ENCODE measurements at places on chromosomes 5 and 9.

DNA sequence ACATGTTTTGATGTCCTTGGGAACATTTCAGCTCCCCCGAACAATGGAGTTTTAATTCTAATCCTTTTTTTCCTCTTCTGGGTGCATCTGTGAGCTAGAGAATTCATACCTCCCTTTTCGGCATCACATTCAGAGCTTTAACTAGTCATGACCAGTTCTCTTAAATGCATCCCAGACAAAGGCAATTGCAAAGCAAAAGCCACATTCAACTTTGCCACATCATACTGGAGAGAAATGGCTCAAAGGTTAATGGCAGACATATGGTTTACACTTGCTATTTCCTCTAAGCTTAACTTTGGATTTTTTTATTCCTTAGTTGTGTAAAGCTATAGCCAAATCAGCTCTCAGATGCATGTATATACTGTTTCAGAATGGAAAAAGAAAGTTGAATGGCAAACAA, 153.3 kb downstream of the ESM1 start:
- DNase-seq = no peak

DNA sequence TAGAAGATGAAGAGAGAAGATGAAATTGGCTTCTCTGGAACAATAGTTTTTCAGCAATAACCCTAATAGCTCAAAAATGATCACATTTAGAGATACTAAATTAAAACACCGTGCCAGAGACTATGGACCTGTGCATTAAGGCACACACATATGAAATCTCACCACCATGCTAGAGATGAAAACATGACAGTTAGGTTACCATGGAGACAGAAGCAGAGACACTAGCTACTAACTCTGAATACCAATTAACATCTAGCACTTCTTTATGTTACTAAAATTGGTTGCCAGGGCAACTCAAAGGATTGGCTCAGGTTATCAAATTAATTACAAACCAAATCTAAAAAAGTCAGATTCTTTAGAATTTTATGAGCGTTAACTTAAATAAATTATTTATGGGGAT, 337.7 kb downstream of the PLK2 start:
- DNase-seq = no peak

- DNase-seq = no peak
These were observed 48.8 kb upstream of the GLRX start for GRCh38 chr5:95871146-95871806.

- DNase-seq = no peak
These were observed 52.9 kb downstream of the CETN3 start for GRCh38 chr5:90356622-90357021.

- DNase-seq = no peak
These were observed 10.1 kb upstream of the MARVELD2 start for GRCh38 chr5:69404659-69405330.

- no peak for DNase-seq
These were observed 155.6 kb upstream of the ZNF618 start for GRCh38 chr9:113720495-113720894.

- no peak for DNase-seq
These were observed 118.6 kb downstream of the MAT2B start for GRCh38 chr5:163623986-163624385.

GRCh38 chr5:179397516-179397915, 52.3 kb upstream of the ADAMTS2 start:
- DNase-seq = no peak

GRCh38 chr9:88950341-88951154, 40.7 kb upstream of the S1PR3 start:
- no peak for DNase-seq

GRCh38 chr5:142357469-142358090, 32.8 kb upstream of the SPRY4 start:
- DNase-seq = no peak

DNA sequence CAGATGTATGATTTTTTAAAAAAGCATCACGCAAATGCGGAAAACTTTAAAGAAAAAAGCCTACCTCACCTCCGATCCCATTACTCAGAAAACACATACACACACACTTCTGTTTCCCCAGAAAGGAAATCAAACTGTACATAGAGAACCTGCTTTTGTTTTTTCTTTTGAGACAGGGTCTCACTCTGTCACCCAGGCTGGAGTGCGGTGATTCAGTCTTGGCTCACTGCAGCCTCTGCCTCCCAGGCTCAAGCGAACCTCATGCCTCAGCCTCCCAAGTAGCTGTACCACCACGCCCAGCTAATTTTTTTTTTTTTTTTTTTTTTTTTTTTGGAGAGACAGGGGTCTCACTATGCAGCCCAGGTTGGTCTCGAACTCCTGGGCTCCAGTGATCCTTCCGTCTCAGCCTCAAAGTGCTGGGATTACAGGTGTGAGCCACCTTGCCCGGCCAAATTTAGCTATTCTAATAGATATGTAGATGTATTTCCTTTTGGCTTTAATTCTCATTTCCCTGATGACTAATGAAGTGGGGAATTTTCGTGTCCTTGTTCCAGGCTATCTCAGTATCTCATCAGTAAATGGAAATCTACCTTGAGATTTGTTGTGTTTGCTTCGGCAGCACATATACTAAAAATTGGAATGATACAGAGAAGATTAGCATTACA, 25.7 kb upstream of the EEIG1 start:
- no peak for DNase-seq

- DNase-seq = peak; percentile 20
These were observed 92.9 kb upstream of the MTAP start for GRCh38 chr9:21709464-21710058.

DNA sequence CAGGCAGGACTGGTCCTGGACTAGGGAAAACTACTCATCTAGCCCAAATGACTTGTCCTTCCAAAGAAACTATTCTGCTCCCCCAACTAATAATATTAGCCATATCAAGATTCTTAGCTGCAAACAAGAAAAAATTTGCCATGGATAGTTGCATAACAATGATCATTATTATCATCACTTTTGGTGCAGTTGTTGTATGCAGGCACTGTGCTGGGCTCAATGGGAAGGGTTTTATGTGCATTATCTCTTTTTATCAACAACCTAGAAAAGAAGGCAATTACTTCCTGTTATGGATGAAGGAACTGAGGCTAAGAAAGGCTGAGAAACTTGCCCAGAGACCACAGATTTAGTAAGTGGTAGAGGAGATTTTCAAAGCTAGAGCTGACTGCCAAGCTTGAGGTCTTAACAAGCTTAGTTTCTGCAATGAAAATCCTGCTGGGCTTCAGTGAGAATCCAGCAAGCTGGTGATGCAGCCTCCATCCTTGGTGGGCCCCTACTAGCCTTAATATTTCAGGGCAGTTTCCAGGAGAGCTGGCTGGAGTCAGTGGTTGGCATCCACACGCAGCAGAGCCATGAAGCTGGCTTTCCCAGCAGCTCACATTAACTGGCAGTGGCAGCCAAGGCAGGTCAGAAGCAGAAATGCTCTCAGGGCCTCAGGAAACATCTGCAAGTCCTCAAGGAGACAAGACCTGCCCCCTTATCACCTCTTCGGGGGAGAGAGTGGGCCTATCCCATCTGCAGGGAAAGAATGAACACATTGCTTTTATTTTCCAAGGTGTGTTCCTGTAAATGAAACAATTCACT, 20.5 kb upstream of the MEGF9 start:
- DNase-seq = no peak

DNA sequence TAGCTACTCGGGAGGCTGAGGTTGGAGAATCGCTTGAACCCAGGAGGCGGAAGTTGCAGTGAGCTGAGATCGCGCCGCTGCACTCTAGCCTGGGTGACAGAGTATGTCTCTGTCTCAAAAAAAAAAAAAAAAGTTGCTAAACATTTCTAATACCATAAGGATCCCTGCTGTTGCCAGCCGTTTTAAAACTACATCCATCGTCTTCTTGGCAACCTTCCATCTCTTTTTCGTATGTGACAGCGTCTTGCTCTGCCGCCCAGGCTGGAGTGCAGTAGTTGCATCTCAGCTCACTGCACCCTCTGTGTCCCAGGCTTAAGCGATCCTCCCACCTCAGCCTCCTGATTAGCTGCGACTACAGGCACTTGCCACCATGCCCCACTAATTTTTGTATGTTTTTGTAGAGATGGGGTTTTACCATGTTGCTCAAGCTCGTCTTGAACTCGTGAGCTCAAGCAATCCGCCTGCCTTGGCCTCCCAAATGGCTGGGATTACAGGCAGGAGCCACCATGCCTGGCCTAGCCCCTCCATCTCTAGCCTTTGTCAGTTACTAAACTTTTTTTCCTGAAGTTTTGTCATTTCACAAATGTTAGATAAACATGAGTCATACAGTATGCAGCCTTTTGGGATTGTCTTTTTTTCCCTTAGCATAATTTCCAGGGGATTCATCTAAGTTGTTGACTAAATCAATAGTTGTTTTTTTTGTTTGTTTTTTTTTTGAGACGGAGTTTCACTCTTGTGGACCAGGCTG, 13.5 kb downstream of the NSD1 start:
- DNase-seq = no peak

GRCh38 chr5:81762401-81762800, 11.5 kb upstream of the SSBP2 start:
- DNase-seq = no peak

DNA sequence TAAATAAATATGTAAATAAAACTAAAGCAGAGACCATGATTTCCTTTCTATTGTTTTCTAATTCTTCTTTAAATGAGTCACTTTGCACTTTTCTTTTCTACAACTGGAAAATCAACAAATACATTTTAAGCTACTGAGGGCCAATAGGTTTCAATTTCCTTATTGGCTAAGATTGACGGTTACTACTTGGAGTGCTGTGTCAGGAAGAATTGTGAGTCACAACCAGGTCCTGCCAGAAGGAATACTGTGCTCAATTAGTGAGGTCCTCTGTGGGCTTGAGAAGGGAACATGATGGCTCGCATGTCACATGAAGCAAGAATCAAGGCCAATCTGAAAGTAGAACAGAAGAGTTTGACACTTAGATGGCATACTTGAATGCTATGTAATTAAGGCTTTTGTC, 110.8 kb downstream of the HMHB1 start:
- DNase-seq = no peak

DNA sequence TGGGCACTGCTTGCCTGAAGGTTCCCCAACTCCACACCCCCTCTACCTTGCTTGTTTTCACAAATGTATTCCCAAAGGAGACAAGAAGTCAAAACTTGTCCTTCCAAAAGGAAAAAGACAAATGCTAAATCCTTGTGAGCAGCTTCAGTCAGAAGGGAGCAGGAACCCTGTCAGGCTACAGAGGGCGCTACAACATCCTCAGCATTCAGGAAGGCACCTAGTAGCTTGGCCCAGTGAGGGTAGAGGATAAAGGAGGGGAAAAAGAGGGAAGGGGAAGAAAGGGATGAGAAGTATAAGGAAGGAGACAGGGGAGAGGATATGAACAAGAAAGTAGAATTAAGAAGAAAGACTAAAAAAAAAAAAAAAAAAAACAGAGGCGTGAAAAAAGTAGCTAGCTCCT, 97.5 kb downstream of the MLLT3 start:
- DNase-seq = peak; percentile 38

- no peak for DNase-seq
These were observed 24.5 kb upstream of the DPYSL3 start for GRCh38 chr5:147534172-147534951.

DNA sequence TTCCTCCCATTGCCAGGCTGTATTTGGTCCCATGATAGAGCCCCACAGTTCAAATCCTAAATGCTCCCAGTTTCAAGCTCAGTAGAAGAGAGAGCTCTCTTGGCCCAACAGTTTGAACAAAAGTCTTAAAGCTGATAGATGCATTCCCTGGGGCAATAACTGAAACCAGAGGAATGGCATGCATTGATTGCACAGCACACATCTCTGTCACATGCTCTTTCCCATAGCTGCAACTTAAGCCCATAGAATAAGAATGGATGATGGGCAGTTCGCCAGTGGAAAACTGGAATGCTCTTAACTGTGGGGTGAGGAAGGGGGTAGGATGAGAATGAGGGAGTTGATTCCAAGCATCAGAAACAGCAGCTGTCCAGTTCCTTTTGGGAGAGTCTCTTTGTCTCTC, 1942.4 kb upstream of the WWC1 start:
- no peak for DNase-seq
